ENCODE measurements at places on chromosomes 2 and 18.

- no peak overlapping the region for H3K27ac ChIP-seq
- no peak overlapping the region for H3K4me3 ChIP-seq
- peaks cover 15% of the 10 kb centered on the region for H3K27me3 ChIP-seq
- peaks cover 12% of the 10 kb centered on the region for H3K4me1 ChIP-seq
- DNase-seq: peak; percentile 83
These were observed 3.1 kb upstream of the GMPPA start for GRCh38 chr2:219495531-219496122.

GRCh38 chr2:113251118-113251517 lies 27.6 kb downstream of the PAX8 start:
- H3K4me1 ChIP-seq: no peaks in the 10 kb centered on the region
- H3K27me3 ChIP-seq: no peaks in the 10 kb centered on the region
- H3K36me3 ChIP-seq: no peaks in the 10 kb centered on the region
- no peak overlapping the region for H3K4me3 ChIP-seq
- no peak overlapping the region for H3K27ac ChIP-seq
- DNase-seq: no peak

GRCh38 chr2:6934345-6934744 lies 17.1 kb downstream of the RNF144A start:
- no peak for DNase-seq
- no peaks in the 10 kb centered on the region for H3K27me3 ChIP-seq
- H3K4me3 ChIP-seq: no peak overlapping the region

- H3K4me1 ChIP-seq: no peaks in the 10 kb centered on the region
- H3K27me3 ChIP-seq: no peaks in the 10 kb centered on the region
- DNase-seq: no peak
- no peak overlapping the region for H3K4me3 ChIP-seq
- H3K27ac ChIP-seq: no peak overlapping the region
- no peaks in the 10 kb centered on the region for H3K36me3 ChIP-seq
These were observed 479.3 kb downstream of the CPS1 start for GRCh38 chr2:211035548-211036185.

- H3K4me3 ChIP-seq: no peak overlapping the region
- no peak overlapping the region for H3K27ac ChIP-seq
- no peaks in the 10 kb centered on the region for H3K36me3 ChIP-seq
- H3K27me3 ChIP-seq: no peaks in the 10 kb centered on the region
These were observed 122.1 kb upstream of the FOSL2 start for GRCh38 chr2:28270456-28271152.

GRCh38 chr2:45932278-45932975 lies 281.0 kb downstream of the PRKCE start:
- H3K4me1 ChIP-seq: no peaks in the 10 kb centered on the region
- no peak for DNase-seq
- no peaks in the 10 kb centered on the region for H3K36me3 ChIP-seq
- H3K27me3 ChIP-seq: no peaks in the 10 kb centered on the region
- no peak overlapping the region for H3K4me3 ChIP-seq

DNA sequence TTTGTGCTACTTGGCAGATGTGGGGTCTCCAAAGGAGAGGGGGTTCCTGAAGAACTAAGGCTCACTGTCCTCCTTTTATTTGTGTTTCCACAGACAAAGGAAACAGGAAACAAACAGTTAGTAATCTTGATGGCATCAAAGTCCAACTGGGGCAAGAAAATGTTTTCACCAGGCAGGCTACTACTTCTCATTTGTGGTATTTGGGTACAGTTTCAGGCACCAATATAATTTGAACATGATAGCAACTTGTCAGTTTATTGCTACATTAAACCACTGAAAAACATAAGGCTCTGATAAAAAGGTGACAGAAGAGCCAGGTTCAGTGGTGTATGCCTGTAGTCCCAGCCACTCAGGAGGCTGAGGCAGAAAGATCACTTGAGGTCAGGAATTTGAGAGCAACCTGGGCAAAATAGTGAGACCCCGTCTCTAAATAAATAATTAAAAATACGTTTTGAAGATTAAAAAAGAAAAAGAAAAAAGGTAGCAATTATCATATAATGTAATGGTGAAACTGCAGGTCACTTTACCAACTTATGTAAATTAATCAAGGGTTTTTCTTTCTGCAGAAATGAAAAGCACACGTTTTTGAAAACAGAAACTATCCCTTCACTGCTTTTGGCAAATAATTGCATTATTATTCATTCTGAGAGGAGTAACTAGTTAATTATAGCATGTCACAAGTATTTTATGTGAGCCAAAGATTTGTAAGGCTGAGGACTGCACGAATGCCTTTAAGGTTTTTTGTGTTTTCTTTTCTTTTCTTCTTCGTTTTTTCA lies 157.5 kb upstream of the CAVIN2 start:
- no peak for DNase-seq
- H3K27ac ChIP-seq: no peak overlapping the region
- H3K27me3 ChIP-seq: no peaks in the 10 kb centered on the region
- H3K36me3 ChIP-seq: peaks cover 11% of the 10 kb centered on the region
- H3K4me3 ChIP-seq: no peak overlapping the region

DNA sequence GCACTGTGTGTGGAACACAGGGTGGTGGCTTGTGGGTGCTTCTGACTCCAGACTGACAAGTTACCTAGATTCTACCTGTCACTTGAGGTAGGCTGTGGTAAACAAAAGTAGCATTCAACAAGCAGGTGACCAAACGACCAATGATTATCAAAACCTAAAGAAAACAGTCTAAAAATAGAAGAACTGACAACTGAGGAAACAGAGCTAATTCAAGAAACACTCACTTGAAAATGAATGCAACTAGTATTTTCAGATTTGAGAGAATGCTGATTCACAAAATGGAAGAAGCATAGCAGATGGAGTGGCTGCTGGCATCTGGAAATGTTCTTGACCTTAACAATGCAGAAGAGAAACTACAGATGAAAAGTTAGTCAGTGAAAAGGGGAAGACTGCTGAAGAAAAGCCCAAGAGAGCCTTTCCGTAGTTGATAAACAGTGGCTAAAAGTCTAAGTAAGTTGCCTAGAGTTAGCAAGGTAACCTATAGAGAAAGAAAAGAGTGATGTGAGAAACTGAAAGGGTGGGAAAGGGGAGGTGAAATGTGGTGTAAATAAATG lies 170.4 kb downstream of the NCK2 start:
- no peak overlapping the region for H3K4me3 ChIP-seq
- H3K36me3 ChIP-seq: no peaks in the 10 kb centered on the region
- H3K27me3 ChIP-seq: no peaks in the 10 kb centered on the region
- H3K4me1 ChIP-seq: no peaks in the 10 kb centered on the region
- no peak overlapping the region for H3K27ac ChIP-seq

DNA sequence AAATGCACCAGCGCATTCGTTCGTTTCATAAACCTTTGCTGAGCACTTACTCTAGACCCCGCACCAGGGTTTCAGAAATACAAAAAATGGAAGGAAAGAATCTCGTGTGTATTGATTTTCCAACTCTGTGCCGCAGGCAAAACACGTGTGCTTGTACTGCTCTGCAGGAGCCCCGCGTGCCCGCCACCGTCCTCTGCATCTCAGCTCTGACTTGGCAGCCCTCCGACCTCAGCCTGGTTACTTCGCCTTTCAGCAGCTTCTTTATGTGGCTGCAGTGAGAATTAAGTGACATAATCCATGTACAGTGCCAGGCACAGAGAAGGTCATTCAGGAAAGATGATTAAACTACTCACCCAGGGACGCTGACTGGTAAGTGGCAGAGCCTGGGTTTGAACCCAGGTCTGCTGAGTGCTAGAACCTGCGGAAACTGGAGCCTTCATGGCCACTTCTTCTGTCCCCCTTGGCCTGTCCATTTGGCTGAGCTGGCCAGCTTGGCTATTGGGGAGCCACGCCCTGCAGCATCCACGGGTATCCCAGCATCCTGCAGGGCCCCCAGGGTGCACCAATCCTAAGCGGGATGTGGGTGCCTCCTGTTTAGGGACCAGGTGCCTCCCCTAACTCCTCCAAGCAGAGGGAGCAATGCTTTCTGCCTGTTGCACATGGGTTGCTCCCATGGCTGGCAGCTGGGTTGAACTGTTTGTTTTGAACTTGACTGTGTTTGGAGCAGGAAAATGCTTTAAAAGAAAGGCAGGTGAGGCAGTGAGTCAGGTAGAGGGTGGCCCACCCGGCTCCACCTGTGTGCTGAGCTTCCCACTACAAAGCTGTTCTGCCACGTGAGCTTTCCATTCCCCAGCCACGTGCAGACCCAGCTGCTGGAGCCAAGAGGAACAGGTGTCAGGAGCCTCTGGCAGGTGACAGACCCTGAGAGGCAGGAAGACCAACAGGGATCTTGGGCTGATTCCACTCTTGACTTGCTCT lies 34.3 kb downstream of the INHBB start:
- H3K4me3 ChIP-seq: no peak overlapping the region
- H3K36me3 ChIP-seq: no peaks in the 10 kb centered on the region
- no peak for DNase-seq
- H3K27me3 ChIP-seq: no peaks in the 10 kb centered on the region
- no peak overlapping the region for H3K27ac ChIP-seq
- peaks cover 2% of the 10 kb centered on the region for H3K4me1 ChIP-seq

DNA sequence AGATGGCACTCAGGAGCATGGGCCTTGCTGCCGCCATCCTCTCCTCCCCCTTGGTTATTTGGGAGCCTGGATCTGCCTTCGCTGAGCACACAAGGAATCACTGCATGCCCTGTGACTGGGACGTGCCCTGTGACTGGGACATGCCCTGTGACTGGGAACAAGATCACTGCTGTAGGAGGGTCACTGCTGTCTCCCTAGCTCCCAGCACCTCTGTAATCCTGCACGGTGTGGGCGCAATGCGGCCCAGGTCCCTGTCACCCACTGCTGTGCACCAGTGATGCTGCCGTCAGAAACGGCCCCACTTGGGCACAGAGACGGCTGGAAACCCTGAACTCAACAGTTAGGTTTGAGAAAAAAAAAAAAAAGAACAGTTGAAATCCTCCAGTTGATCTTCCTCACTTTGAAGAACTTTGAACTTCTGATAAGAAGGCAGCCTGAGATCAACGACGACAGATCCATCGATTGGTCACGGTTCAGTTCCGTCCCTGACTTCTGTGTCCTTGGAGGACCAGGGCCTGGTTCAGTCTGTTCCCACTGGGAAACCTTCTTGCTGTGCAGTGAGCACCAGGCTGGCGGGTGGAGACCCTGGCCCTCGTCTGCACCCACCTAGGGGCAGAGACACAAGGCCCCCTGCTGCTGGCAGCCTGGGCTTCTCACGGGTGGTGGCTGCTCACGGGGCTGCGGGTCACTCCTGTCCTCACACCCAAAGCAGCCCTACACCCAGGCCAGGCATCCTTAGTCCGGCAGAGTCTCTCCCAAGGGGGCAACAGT lies 125.9 kb downstream of the PXDN start:
- no peak for DNase-seq
- peaks cover 32% of the 10 kb centered on the region for H3K36me3 ChIP-seq
- H3K4me3 ChIP-seq: no peak overlapping the region
- H3K4me1 ChIP-seq: peaks cover 13% of the 10 kb centered on the region
- no peaks in the 10 kb centered on the region for H3K27me3 ChIP-seq
- no peak overlapping the region for H3K27ac ChIP-seq

GRCh38 chr18:35864916-35865315 lies 107.6 kb upstream of the RMP24 start:
- peaks cover 8% of the 10 kb centered on the region for H3K4me1 ChIP-seq
- H3K27ac ChIP-seq: no peak overlapping the region
- peak; percentile 12 for DNase-seq
- no peak overlapping the region for H3K4me3 ChIP-seq

DNA sequence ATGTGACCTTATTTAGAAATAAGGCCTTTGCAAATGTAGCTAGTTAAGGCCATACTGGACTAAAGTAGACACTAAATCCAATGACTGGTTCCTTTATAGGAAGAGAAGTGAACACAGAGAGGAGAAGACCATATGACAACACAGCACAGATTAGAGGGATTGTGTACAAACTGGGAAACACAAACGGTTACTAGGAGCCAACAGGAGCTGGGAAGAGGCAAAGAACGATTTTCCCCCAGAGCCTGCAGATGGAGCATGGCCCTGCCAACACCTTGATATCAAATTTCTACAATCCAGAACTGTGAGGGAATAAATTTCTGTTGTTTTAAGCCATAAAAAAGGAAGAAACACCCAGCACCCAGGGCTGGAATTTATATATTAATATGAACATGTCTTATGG lies 38.7 kb upstream of the COL5A2 start:
- H3K4me3 ChIP-seq: no peak overlapping the region
- DNase-seq: no peak
- H3K27ac ChIP-seq: peak overlapping the region; percentile 95
- peaks cover 9% of the 10 kb centered on the region for H3K4me1 ChIP-seq
- no peaks in the 10 kb centered on the region for H3K27me3 ChIP-seq
- no peaks in the 10 kb centered on the region for H3K36me3 ChIP-seq

DNA sequence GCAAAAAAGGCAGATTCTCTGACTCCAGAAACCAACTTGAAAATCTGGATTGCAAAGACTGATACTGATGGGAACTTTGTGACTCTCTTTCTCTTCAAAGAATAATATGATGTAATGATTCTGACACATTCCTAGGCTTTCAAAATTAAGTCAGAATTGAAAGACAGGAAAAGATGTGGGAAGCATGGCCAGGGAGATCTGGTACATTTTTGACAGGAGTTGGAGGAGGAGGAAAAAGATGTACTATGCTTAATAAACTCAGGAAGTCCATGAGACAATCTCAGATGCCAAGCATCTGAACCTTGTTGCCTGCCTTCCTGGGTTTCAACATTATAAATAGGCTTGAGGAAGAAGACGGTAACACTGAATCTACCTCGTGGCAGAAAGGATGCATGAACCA lies 34.2 kb downstream of the KLF7 start:
- no peak overlapping the region for H3K4me3 ChIP-seq
- H3K4me1 ChIP-seq: peaks cover 6% of the 10 kb centered on the region
- DNase-seq: no peak

DNA sequence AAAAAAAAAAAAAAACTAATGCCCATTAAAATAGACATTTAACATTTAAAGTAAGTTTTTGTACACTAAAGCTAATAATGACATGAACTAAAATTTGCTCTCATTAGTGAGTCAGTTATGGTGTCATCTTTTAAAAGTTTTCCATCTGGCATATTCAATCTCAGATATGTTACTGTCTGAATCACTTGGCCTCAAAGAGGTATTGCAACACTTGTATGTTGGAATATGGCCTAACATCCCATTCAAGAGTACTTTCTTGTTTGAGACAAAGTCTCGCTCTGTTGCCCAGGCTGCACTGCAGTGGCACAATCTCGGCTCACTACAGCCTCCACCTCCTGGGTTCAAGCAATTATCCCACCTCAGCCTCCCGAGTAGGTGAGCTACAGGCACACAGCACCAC lies 169.7 kb downstream of the TMEM163 start:
- H3K36me3 ChIP-seq: no peaks in the 10 kb centered on the region
- no peak overlapping the region for H3K4me3 ChIP-seq
- H3K27me3 ChIP-seq: no peaks in the 10 kb centered on the region
- H3K27ac ChIP-seq: no peak overlapping the region
- no peak for DNase-seq
- H3K4me1 ChIP-seq: no peaks in the 10 kb centered on the region

DNA sequence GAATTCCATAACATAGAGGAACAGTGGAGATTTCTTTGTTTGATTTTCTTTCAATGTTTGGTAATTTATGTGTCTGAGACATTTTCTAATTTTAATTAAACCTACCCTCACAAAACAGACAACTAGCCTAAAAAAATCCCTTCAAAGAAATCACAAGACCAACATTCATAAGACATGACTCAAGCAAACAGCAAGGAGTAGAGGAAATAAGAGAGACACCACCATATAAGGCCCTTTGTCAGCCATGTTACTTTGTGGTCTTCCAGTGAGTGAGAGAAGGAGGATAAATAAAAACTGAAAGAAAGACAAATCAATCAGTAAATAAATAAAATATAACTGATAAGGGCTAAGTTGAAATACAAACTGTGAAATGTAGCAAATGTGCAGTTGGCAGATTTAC lies 830.8 kb upstream of the SLC39A10 start:
- no peaks in the 10 kb centered on the region for H3K27me3 ChIP-seq
- no peaks in the 10 kb centered on the region for H3K4me1 ChIP-seq
- no peak for DNase-seq
- H3K4me3 ChIP-seq: no peak overlapping the region
- no peak overlapping the region for H3K27ac ChIP-seq
